ENCODE measurements at places on chromosomes 12 and 14. TPM values are rescaled to one million over a fixed set of nuclear protein-coding genes. Genes with fewer than 3 reads are reported as not detected.

DNA sequence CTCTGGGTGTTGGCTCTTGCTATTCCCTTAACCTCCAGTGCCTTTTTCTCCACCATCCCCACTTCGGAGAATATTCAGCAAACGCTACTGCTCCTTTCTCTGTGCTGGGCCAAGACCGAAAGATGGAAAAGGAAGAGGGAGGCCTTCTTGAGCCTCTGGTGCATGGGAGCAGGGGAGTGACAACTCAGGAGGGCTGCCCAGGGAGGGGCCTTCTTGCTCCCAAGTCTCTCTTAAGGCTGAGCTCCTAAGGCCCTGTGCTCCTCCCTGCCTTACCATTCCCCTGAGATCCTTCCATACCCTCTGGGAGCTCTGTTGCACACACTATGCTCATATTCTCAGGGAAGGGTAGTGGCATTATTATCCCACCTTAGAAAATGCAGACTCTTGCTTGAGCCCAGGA is 34.9 kb downstream of the SH2B3 start:
- no peak for DNase-seq

GRCh38 chr12:125053821-125054220 is 11.4 kb upstream of the AACS start:
- DNase-seq = no peak

DNA sequence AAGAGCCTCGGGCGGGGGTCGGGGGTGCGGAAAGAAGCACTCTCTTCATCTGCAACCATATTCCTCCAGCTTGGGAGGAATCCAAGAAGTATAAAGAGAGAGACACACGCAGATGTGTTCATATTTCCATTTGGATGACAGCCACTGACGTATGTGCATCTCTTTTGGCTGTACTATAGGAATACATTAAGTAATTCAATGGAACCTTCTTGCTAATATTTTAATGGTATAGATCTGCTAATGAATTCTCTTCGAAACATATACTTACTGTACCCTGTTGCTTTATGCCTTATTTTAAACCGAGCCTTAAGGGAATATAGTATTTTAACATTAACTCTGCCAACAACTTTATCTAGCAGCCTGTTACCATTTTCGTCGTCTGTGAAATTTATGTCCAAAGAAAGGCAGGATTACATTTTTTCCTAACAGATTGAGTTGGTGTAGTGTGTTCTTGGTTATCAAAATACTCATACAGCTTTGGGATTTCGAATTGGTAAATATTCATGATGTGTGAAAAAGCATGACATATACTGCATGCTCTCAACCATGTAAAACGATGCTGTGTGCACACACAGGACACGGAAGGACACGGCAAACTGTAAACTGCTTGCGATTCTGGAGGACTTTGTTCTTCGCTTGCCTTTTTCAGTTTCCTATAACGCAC is 84.5 kb downstream of the CCDC88C start:
- DNase-seq = no peak

- DNase-seq = peak; percentile 85
Measured at GRCh38 chr12:19643635-19644034, 204.3 kb downstream of the AEBP2 start.

- DNase-seq = no peak
Measured at GRCh38 chr12:64635356-64635998, 25.2 kb downstream of the RASSF3 start.

DNA sequence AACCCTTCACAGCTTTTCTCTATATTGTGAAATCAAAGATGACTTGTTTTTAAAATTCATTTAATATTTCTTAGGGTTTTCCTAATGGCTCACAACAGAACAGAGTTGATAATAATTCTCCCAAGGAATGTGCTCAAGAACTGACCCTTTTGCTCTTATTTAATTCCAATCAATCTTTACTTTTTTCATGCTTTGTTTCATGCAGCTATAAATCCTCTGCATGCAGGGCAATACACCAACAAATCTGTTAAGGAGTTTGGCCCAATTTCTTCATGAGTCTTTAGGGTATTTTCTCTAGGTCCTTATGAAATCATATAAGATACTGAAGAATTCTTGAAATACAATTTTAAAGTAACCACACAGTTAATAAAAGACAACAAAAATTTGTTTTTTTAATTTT is 264.2 kb downstream of the SLC6A15 start:
- no peak for DNase-seq

GRCh38 chr14:39491134-39491571 is 58.9 kb upstream of the FBXO33 start:
- peak; percentile 29 for DNase-seq

DNA sequence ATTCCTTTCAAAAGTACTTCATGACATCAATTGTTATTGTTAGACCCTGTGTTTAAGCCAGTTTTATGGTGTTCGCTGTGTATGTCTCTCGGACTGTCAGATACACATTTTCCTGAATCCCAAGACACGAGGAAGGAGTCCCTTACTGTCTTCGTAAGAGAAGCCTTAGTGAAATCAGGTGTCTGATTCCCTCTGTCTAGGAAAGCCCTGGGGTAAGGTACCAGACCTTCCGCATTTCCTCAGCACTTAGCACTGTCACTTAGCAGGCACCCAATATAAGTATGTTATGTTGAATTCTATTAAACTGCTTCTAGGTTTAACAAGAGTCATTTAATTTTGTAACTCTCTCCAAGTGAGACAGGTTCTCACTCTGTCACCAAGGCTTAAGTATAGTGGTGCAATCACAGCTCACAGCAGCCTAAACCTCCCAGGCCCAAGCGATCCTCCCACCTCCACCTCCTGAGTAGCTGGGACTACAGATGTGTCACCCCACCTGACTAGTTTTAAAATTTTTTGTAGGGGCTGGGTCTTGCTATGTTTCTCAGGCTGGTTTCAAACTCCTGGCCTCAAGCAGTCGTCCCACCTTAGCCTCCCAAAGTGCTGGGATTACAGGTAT is 111.0 kb downstream of the BBS10 start:
- no peak for DNase-seq

- peak; percentile 14 for DNase-seq
Measured at GRCh38 chr12:162467-163307, 51.3 kb downstream of the SLC6A12 start.

DNA sequence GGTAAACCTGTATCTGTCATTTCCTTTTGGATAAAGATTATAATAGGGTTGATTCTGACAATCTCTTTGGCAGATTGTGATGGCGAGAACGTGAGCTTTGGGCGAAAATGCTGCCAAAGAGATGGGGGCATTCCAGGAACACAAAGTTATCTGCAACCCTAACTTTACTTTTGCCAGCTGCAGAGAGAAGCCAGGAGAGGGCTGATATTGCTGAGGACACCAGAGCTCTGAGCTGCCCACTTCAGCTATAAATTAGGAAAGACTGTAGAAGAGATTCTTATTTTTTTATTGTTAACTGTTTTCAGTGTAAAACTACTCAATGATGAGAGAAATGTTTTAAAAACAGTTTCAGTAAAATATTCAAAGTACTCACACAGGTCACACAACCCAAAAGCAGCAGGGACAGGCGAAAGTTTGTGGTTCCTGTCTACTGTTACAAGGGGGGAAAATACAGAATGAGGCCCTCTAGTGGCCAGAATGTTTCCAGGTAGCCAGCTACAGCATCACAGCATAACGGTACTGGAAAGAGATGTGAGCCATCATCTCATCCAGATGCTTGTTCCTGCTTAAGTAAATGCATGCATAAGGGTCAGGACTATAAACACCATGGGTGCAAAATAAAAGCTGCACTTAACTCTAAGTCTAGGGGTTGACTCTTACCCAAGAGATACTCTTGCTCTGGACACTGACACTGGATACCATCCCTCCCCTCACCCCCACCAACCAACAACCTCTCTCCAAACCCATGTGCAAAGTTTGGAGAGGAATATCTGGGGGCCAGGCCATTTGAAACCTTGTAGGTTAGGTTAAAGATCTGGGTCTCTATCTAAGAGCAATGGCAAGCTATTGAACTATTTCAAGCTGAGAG is 498.4 kb downstream of the RMST start:
- peak; percentile 15 for DNase-seq

- no peak for DNase-seq
Measured at GRCh38 chr14:47715330-47715729, 39.9 kb upstream of the MDGA2 start.

DNA sequence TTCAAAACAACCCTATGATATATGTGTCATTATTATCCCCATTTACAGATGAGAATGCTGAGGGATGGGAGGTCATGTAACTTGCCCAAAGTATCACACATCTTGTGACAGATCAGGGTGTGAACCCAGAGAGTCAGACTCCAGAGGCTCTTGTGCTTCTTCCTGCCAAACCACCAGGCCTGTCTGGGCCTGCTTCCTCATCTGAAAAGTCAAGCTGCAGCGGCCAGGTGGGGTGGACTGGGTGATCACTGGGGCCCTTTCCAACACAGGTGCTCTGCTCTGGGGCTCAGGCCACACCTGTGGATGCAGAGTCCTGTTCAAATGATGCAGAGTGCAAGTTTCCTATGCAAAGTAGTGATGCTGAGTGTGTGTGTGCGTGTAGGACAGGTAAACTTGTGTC is 26.7 kb downstream of the TSPAN11 start:
- no peak for DNase-seq

- DNase-seq = peak; percentile 47
Measured at GRCh38 chr14:95609398-95609990, 74.6 kb downstream of the GLRX5 start.

- DNase-seq = no peak
Measured at GRCh38 chr14:91377700-91378652, 39.6 kb downstream of the CCDC88C start.

DNA sequence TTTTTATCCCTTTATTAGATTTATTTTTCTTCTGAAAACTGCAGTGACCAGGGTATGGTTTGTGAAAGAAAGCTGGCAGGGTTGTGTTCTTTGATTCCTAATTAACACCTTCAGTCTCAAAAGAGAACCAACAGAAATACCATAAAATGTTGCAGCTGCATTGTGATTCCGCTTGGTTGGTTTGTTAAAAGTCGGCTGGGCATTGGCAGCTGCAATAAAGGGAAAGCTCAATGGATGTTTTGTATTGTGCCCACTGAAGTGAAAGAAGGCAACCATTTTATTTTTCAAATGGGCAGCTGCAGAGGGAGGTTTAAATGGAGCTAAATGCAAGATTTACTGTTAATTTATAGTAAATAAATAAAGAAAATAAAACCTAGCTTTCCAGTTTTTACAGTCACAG is 16.7 kb downstream of the LGR5 start:
- no peak for DNase-seq

DNA sequence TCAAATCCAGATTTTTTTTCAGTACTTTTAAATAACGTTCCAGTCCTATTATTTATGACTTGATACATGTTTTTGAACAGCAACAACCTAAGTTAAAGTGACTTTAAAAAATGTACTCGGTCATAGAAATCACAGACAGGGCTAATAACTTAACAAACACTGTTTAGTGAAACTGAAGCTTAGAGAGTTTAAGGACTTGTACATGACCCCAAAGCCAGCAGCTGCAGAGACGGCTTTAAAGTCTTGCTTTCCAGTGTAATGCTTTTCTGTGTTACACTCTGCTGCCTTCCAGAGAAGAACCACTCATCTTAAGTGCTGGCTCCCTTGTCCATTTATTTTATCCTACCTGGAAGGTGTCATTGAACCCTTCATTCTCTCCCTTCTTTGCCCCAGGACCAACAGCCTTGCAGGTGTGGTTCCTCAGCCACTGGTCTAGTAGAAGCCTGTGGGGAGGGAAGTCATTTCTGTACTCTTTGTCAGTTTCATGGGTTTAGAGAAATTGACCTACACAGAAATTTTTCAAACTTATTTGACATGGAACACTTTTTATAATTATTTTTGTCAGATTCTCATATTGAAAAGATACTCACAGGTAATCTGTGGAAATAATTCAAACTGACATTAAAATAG is 60.9 kb downstream of the NAV3 start:
- no peak for DNase-seq

DNA sequence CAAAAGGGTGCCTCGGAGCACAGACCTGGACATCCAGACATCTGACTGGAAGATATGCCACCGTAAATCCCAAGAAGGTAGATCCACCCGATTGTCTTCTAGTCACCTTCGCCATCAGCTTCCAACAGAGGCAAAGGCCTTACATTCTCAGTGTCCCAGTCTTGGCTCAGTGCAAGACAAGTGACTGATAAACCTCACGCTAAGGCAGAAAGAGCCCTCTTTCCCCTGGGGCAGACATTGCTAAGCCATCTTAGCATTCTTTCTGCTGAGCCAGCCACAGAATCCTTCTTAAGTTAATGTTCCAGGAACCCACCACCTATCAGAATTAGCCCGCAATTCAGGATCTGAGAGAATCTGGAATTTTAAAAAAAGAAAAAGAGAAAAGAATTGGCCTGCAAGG is 4.3 kb upstream of the PLEKHG6 start:
- DNase-seq = no peak

- DNase-seq = no peak
Measured at GRCh38 chr12:66083766-66084165, 46.8 kb downstream of the LLPH start.

DNA sequence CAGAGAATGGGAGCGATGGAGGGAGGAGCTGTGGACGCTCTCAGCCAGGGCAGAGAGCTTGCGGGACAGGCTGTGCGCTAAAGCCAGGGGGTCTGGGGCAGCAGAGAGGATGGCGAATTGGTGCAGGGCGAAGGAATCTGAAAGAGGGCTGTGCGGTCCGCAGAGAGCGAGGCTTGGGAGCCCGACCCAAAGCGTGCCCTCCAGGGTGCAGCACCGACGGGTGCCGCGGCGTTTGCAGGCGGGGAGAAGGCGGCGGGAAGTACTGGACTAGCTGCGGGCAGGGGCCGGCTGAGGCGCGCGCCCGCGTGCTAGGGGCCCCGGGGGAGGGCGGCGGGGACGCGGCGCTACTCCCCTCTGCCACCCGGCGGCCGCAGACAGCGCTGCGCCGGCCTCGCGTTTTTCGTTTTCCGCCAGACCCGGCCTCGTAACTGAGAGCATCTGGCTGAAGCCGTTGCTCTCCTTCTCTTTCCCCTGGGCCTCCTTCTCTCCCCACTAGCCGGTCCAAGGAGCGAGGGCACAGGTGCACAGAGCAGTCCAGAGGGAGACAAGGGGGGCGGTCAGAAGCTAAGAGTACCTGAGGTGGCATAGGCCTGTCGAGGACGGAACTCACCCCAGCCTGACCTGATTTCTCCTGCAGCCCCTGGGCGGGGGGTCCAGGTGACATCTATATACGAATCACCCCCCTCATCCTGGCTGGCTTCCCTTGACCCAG is 24.9 kb downstream of the SLC6A12 start:
- peak; percentile 52 for DNase-seq

- no peak for DNase-seq
Measured at GRCh38 chr14:53316504-53316903, 163.4 kb upstream of the DDHD1 start.

DNA sequence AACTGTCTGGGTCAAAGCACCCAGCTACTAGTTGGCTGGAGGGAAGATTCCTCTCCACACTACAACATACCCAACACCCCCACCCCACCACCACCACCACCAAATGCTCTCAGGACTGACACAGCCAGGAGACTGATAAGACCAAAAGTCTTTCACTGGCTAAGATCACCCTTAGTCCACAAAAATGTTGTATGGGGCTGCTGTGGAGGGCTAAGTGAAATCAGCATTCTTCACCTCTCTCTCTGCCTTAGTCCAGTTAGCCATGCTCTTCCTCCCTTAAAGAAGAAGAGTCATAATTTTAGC is 106.2 kb downstream of the NUAK1 start:
- DNase-seq = no peak

Gene SLC38A4
- 2.3 TPM for total RNA-seq

Gene NKX2-8
- not detected for total RNA-seq

Gene GUCY2C
- not detected for total RNA-seq

Gene TMEM119
- not detected for total RNA-seq

Gene KCNK10
- total RNA-seq = not detected

Gene CCDC197
- not detected for total RNA-seq

Gene CISTR
- not detected for total RNA-seq

Gene ZC2HC1C
- 0.51 TPM for total RNA-seq

Gene GALC
- 22.4 TPM for total RNA-seq

Gene PRB2
- not detected for total RNA-seq
